Testis (tissue), 5 donors: ENCODE measurements at places on chromosomes 4 and X.

DNA sequence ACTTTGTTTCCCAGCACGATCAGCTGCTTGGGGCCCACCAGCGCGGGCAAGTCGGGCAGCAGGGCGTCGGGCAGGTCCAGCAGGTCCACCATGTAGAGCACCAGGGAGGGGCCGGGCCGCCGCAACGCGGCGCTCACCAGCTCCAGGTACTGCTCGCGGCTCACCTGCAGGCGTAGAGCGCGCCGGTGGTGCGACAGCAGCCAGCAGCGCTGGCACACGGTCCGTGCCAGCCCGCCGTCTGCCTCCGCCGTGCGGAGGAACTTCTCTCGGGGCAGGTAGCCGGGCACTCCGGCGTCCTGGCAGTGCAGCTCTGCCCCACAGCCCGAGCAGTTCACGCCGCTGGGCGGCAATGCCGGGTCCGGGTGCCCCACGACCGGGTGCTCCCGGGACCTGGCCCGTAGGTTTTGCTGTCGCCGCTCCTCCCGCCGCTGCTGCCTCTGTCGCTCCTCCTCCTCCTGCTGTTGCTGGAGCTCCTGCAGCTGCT is 527 bp downstream of the NOA1 start:
- peak; percentile 55 for DNase-seq

- peak; percentile 38 for DNase-seq
Measured at GRCh38 chrX:50813843-50814661, at the start of gene SHROOM4. SHROOM4 (minus strand) TSS chrX:50814194; CDS start chrX:50814018, 176 bp downstream.

DNA sequence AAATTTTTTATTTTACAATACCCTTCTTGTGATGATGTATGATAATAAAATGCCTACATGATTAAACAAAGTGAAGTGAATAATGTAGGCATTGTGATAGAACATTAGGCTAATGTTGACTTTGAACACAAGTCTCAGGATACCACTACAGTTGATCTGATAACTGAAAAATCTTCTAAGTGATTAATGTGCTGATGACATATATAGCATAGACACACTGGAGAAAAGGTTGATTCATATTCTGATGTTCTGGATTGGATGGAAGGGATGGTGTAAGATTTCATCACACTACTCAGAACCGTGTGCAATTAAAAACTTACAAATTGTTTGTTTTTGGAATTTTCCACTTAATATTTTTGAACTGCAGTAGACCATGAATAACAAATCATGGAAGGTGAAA is 738.5 kb downstream of the TECRL start:
- DNase-seq, result no peak

- DNase-seq, result no peak
Measured at GRCh38 chr4:22668702-22669101, 24.0 kb upstream of the GBA3 start.

GRCh38 chr4:93334003-93334402 is 494.6 kb upstream of the ATOH1 start:
- DNase-seq, result no peak

- DNase-seq, result no peak
Measured at GRCh38 chr4:183995570-183995969, 90.5 kb downstream of the STOX2 start.

DNA sequence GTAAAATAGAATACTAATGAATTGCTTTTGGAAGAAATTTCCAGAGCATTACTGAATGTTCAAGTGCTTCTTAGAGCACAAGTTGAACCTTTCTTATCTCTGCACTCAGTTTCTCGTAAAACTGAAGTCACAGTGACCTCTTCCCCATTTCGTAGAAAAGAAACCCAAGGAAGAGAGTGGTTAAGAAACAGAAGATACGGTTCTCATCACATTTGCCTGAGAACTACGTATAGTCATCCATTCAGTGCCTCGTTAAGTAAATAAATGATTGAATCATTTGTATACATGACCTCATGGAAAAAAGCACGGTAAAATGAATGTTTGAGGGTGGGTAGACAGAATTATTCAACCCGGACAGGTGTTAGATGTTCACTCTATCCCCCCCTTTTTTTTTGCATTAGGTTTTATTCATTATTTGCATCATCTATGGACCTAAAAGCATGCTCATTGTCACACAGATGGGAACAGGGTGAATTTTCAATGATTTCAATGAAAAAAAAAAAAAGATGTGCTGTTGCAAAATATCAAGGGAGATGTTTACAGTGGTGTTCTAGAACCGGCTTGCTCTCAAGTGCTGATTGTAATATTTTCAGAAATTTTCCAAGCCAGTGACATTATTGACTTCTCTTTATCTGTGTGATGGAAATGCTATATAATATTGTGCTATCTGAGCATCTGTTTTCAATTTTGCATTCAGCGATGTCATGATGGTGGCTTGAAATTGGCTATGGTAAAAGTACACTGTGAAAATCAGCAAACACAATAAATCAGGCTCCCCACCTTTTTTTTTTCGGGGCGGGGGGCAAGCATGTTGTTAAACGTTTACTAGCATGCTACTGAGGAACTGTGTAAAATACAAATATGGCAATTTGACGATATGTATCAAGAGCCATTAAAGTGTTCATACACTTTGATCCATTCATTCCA is 4.3 kb downstream of the RHOH start:
- DNase-seq, result no peak

DNA sequence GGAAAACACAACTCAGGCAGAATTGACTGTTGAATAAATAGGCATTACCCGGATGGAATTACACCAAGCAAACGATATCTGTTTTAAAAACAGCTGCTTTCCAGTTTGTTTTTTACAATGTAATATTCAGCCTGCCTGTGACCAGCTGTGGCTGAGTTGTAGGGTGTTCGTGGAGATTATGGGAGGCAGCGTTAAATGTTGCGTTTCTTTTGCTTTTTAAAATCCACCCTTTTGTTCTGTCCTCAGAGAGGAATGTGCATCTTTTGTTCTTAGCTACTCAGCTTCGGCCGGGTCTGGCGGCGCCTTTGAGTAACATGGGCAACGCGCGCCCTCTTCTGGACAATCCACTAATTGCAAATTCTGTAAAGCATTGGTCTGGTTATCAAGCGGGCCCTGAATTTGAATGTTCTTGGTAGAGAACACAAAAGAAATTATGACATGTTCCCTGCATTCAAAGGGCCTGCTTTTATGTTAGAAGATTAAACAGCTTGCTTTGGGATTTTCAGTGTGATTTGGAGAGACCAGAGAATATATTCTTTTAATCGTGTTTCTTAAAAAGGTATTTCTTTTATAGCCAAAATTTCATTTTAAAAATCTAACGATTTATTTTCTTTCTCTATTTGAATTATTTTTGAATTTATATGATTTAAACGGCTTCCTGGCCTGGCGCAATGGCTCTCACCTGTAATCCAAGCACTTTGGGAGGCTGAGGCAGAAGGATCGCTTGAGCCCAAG is 76.3 kb upstream of the TRIM2 start:
- DNase-seq, result peak; percentile 96

GRCh38 chr4:25609976-25610375 is 45.7 kb upstream of the SLC34A2 start:
- no peak for DNase-seq

DNA sequence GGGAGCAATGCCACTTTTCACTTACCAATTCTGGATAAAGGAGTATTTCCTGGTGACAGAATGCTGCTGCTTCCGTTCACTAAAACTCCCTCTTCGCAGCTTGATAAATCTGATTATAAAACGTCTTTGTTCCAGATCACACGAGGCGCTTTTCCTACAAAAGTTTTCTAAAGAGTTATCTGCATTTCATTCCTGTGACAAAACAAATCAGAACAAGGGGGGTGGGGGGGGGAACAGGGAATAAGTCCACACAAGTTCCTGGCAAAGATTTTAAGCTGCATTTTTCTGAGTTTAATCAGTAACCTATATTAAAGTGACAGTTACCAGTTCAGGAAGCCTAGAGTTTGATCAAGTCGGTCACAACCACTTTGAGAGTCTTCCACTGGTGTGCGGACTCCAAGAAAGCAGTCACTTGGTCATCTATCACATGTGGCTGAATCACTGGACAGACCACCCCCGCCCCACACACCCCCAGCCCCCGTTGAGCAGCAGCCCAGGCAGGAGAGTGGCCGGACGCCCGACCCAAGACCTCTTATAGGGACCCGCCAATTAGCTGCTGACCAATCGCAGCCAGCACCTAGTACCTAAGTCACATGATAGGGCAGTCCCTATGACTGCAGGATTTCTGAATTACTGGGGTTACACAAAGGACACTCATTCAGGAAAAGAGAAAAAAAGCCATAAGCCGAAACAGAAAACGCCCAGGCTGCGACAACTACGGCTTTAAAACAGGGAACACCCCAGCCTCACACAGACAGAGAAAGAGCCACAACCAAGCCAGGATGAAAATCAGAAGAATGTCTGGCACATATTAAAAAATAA is 569.3 kb upstream of the DIPK2B start:
- DNase-seq, result peak; percentile 24

DNA sequence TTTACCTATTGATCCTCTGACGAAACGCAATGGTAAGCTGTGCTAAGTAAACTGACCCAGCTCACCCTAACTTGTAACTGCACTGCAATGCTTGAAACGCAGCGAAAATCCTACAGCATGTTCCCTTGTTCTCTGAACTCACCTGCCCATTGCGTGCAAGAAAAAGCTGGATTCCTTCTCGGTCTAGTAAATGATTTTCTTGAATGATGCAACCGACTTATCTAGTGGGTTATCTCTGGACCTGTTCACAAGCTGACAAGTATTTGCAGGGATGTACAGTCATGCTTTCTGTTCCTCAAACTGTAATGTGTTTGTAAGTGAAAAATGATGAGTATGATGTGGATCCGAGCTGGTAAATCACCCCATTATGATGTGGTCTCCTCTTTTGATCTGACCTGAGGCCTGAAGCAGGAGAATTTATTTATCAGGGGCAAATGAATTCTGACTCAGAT is 140.1 kb downstream of the BTC start:
- DNase-seq, result no peak

DNA sequence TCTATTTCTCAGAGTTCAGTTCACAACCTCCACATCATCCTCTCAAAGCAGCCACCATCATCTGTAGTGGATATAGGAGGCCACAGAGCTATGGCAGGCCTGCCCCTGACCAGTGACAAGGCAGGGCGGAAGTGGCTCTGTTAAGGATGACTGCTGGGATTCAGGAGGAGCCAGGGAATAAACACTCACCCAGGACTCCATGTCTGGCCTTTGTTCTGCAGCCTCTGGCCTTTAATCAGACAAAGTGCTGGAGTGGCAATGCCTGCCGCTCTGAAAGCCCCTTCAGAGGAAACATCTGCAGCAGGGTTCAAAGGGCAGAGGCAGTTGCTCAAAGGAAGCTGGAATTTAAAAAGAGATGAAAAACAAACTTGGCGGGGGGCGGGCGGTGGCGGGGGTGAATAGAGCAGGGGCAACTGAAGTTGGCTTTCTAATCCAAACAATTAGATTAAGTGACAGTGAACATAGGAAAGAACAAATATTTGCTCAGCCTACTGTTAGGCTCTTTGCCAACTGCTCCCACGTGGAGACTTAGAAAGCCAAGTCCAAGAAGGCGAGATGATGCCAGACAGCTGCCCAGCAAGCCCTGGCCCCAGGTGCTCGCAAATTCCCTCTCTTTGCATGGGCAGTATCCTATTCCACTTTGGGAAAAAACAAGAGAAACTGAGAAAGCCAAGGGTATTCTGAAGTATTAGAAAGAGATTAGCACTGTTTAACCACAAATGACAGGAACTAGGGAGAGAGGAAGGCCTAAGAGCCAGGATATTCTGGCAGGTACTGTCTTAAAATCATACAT is 5.5 kb downstream of the MPP1 start:
- DNase-seq, result peak; percentile 52

DNA sequence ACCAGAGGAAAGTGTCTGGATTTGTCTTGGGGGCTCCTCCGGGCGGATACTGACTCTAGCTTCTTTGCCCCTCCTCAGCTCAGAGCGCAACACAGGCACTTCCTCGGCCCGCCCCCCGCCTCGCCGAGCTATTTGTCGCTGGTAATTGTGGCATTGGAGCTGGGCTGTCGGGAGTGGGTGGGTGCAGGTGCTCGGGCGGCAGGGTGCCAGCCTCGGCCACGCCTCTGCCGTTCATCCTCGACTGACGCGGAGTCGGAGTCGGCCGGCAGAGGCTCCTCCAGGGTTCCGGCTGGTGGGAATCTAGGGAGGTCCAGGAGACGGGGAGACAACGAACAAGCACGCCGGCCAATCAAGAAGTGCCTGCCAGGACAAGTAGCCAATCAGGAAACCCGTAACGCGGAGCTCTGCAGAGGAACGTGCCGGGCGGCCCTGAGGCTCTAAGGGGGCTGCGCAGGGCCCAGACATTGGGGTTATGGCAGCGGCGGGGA is 3.9 kb upstream of the SYN1 start:
- DNase-seq, result peak; percentile 83

DNA sequence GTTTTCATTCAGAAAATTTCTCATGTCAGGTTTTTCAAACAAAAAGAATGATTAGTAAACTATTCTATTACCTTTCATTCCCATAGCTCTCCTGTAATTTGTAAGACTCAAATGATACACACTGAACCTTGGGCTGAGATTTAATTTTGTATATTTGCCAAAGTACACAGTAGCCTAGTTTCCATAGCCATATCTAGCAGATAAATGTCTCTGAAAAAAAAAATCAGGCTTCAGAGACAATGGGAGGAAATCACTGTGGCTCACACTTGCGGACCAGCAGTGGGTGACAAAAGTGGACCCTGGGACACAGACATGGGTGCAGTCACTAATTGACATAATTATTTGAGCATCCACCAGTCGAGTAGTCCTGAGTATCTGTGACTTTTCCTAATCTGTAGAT is 46.6 kb downstream of the MAOA start:
- no peak for DNase-seq

GRCh38 chr4:89056292-89056952 is 563 bp downstream of the FAM13A start:
- DNase-seq, result no peak

DNA sequence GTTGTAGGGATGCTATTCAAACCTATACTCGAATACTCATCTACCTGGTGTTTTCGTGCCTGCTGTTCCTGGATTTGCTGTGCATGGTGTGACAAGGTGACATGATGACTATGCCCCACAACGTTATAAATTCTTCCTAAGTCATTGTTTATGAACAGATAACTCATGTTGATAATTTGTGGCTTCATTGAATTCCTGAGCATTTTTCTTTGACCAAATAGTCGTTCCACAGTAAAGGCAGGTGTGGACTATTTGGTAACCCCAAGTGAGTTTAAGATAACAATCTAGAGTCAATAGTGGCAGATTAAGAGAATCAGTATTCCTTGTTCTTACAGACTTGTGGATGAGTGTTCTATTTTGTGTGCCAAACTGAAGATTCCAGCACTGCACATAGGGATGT is 59.9 kb downstream of the SNX25 start:
- DNase-seq, result no peak

DNA sequence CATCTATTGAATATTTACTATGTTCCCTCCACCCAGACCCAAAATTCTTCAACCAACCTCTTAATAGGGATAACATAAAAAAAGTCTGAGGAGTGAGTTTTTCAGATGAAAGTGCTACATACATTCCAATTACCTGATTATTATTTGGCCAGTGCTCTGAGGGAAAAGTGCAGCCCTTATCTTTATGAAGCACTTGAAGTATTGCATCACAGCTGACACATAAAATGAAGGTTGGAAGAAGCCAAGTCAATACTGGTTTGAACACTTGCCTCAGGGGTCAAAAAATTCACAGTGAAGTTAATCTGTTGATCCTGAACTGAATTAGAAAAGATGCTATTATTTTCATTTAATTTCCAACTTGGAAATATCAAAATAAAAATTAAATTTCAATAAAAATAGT is 498.9 kb downstream of the INPP4B start:
- no peak for DNase-seq

- DNase-seq, result no peak
Measured at GRCh38 chr4:94348666-94349065, 6.0 kb upstream of the HPGDS start.

GRCh38 chr4:74932010-74932409 is 906 bp upstream of the PARM1 start:
- DNase-seq, result no peak

GRCh38 chr4:14392378-14392777 is 609.9 kb upstream of the CPEB2 start:
- no peak for DNase-seq
